ENCODE measurements at places on chromosomes 7 and 10.

DNA sequence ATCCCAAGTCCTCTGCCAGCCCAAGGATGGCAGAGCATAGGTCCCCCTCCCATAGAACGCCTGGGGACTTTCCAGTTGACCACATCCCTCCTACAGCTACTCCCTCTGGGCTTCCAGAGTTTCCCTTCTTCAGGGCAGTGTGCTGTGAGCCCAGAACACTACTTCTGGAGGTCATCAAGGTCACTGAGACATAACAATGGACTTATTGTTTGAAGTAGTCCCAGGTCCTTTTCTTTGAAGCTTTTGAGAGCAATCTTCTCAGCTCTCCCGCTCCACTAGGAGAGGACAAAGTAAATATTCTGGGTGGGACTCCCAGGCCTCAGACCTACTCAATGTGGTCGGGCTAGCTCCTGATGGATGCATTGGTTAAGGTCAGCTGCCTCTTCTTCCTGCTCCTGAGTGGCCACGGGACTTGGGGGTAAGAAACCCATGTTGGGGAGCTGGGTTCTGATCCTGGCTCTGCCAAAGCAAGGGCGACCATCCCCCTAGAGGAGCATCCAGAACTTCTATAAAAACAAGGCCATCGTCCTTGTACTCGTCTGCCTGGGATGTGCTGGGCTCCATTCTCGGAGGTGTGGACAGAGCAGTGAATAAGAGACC lies 83.5 kb upstream of the DDC start:
- no peak for DNase-seq

GRCh38 chr7:84149573-84149972 lies 45.0 kb downstream of the SEMA3A start:
- no peak for DNase-seq

DNA sequence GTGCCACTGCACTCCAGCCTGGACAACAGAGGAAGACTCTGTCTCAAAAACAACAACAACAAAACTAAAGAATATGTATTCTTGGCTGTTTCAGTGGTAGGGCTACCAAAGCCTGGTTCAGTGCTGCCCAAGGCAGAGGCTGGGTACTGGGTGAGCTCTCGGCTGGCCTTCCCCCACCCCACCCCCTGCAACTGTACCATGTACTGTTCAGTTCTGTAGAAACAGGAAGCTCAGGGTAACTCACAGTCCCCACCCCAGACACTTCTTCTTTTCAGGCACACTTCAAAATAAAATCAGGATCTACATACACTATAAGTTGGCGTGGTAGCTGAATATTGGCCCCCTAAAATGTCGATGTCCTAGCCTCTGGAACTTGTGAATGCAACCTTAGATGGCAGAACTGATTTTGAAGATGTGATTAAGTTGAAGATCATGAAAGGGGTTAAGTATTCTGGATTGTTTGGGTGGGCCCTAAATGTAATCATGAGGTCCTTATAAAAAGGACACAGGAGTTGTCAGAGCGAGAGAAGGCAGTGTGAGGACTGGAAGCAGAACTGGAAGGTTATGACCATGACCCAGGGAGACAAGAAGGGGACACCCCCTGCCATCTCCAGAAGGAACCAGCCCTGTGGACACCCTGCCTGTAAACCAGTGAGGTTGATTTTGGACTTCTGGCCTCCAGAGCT lies 31.2 kb downstream of the TBXAS1 start:
- no peak for DNase-seq

DNA sequence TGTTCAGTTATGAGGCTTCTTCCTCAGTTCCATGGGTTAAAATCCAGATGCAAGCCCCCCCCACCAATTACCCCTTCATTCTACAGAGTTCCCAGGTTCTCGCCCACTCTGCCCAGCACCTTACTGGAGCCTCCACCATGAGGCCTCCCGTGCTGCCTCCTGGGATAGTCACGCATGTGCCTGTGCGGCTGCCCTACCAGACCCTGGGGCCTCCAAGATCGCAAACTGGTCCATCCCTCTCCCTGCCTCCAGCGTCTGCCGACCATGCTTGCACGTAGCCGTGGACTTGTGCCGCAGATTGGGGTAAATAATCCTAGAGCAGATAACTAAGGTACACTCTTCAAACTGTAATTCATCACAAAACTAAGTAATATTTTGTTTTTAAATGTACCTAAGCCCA lies 611.2 kb downstream of the PTPRN2 start:
- DNase-seq = no peak

DNA sequence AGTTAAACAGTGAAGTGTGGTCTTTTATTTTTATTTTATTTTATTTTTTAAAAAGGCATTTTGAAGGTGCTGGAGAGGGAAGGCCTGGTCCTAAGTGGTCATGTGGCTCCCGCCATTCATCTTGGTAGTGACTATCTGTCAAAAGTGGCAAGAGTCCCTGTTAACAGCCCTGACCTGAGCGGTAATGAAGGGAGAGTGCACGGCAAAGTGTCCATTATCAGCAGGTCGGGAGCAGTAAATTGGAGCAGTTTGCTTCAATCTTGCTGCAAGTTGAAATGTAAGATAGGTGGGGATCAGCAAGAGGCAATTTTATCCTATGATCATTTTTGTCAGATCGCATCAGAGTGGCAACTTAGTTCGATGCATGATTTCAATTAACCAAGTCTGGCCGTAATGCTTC lies 227.4 kb upstream of the SP4 start:
- DNase-seq = no peak

DNA sequence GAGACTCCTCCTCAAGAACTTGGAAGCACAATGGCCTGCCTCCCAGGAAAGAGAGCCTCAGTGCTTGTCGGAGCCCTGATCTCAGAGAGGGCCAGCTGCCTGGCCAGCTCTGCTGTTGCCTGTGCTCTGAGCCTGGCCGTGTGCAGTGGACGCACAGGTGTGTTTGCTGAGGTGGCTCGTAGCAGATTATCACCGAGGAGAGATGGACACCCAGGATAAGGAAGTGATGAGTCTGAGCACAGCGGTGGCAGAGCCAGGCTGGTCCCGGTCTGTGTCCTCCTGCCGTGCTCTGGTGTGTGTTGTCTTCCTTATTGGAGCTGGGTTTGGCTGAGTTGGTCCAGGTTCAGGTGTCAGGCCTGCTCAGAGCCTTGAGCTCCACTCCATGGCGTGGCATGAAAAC lies 208.5 kb downstream of the EBF3 start:
- no peak for DNase-seq

- no peak for DNase-seq
Observed at GRCh38 chr7:132239422-132239994, 336.8 kb downstream of the PLXNA4 start.

- DNase-seq = no peak
Observed at GRCh38 chr7:598899-599298, 79.3 kb upstream of the PDGFA start.

DNA sequence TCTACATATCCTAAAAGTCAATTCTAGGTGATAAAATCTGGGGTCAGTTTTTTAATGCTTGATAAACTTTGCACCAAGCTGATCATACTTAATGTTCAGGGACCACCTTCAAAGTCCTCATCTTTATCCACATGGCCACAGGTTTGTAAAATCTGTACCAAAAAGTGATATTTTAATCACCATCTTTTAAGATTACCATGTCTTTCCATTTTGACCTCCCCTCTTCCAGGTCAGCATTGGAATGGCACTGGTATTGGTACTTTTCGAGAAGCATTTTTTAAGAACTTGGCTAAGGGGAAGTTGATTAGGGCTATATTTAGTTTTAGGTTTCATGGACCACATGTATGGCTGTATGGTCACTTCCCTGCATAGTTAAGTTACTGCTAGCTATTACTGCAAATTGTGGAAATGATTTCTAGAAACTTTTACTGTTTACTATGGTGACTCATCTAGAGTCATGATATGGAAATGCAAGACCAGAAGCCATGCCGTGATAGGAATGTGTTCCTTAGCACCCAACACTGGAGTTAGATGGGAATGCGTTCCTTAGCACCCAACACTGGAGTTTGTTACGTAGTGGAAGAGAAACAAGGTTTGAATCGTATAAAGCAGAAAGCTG lies 50.8 kb upstream of the ABLIM1 start:
- no peak for DNase-seq

GRCh38 chr10:134247-135131 lies 766 bp upstream of the ZMYND11 start:
- DNase-seq = no peak

DNA sequence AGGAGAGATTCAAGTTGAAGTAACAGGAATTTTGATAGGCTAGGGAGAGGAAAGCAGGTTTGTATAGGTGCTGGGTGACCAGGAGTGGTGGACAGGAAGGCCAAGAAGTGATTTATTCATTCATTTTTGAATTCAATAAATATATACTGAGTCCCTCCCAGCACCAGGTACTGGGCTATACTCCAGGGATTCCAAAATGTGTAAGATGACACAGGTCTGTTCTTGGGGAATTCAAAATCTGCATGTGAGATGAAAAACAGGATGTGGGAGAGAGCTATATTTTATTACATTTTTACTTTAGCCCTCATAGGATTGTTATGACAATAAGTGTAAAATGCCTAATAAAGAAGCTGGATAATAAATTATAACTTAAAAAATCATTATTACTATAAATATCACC lies 134.9 kb downstream of the ANK3 start:
- no peak for DNase-seq

Data from LNCaP clone FGC (cell line).